Stimulated activated CD4-positive, alpha-beta T cell treated with anti-CD3 and anti-CD28 coated beads, Interleukin-1b, Interleukin-23, amount 100 ng/mL, for 24 hours (primary cell): ENCODE measurements at places on chromosomes 5 and 9.

DNA sequence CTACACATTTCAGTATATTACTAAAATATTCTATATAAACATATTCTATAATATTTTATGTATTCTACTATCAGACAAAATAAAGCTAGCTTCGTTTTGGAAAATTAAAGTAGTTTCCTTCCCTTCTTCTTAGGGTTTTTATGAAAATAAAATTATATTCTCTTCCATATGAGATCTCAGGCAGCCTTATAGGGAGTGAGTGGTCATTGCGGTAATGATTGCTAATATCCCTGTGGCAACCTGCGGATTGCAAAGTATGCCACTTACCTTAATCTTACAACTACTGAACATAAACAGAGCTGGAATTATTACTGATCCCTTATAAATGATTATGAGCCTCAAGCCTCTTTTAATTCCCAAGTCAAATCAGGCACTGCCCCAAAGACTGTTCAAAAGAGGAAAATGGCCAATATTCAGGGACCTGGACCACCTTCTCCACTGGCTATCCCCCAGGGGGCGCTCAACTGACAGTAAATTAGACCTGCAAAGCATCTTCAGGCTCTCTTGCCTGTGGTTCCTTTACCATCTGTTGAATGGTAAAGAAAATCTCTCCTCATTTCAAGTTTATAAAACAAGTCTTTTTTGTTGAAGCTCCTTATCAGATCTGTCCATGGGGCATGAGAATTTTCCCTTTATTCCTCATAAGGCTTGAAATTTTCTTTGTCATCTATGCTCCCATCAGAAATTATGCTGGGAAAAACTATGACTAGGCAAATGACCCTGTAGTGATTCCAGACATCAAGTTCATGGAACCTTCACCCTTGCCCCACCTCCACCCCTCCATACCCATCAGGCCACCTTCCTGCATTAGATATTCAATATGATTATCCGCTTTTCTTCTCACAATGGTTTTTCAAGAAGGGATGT is 163.9 kb downstream of the CEMIP2 start:
- peak; percentile 68 for DNase-seq

- no peak for DNase-seq
Observed at GRCh38 chr5:94870511-94871183, 252.2 kb downstream of the SLF1 start.

GRCh38 chr5:129904102-129904666 is at the start of gene CHSY3:
Gene CHSY3 (plus strand): TSS chr5:129904465.
- no peak for DNase-seq

GRCh38 chr5:82470185-82470994 is 192.2 kb upstream of the RPS23 start:
- no peak for DNase-seq

DNA sequence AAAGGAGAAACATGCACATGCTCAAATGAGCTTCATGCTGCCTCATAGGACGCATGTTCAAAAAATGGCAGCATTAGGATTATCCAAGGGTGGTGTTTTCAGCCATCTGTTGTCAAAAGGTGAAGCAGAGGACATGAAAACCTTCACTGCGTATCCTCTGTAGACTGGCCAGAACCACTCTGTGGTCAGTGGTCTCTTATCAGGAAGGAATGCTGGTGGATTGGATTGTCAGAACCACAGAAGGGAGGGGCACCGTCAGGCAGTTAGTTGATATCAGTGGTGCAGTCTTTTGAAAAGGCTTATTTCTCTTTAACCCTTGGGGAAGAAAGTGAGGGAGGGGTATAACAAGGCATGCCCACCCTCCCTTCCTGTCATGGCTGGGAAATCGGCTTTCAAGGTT is 100.1 kb downstream of the FBXL7 start:
- no peak for DNase-seq

GRCh38 chr9:111872886-111873285 is 23.7 kb upstream of the UGCG start:
- DNase-seq: no peak

DNA sequence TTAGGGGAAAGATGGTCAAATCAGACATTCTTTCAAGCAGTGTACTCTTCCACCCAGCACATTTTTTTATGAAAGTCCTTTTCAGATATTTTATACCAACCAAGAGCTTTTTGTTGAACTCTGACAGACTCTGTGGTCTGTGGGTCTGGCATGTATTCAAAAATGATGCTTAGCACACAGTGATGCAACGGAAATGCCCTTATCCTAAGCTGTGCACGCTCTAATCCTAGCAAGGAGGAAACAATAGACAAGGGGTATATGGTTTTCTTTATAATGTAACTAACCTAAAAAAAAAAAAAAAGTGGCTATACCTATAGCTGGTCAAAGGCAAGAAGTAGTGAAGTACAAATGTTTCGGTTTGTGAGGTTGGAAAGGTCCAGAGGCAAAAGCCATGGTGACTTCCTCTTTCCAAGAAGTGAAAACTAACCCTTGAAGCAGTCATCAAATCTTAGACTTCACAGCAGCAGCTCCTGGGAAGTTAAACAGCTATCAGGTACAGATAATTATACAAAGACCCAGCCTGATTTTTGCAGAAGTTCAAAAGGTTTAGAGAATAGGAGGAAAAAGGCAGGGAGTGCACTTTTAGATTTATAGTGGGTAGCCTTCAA is 82.5 kb downstream of the SEMA6A start:
- DNase-seq: no peak

GRCh38 chr5:143153332-143154119 is 250.0 kb downstream of the NR3C1 start:
- DNase-seq: no peak

DNA sequence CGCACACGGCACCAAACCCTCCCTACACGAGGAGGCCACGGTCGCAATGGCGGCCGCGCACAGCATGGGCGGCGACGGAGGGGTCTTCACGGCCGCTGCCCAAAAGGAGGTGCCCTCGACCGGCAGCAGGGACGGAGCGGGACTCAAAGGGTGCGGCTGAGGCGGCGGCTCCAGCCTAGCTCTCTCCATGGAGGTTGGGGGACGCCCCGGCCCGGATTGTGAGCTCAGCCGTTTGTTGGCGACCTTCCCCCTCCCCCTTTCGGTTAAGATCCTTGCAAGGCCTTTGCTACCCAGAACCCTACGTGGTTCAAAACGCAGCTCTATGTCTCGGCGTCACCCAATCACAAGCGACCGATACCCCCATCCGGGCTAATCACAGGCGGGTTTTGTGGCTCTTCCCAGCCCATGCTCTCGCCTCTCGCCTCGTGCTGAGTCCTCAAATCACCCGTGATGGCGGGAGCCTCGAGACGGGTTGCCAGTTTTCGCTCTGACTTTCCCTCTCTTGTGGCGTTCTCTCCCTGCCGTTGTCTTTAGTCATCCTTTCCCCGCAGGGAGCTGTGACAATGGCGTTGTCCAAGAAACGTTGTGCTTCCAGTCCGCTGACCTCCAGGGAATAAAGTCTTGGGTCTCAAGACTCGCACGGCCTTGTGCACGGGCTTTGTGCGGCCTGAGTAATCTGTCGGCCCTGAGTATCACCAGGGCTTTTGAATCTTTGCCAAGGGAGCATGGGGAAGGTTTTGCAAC is 19.5 kb downstream of the C5orf52 start:
- DNase-seq: no peak

DNA sequence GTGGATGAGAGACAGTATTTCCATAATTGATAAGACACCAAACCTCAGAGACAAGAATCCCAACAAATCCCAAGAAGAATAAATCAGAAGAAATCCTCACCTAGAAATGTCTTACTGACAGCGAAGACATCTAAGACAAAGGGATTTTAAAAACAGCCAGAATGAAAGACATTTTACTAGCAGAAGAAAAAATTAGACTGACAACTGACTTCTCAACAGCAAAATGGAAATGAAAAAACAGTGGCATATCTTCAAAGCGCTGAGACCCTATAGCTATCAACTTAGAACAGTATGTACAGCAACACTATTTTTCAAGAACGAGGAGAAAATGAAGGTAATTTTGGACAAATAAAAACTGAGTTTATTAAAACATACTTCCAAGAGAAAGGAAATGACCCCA is 16.3 kb downstream of the TTLL11 start:
- no peak for DNase-seq

- DNase-seq: no peak
Observed at GRCh38 chr5:116280149-116280803, 195.5 kb downstream of the COMMD10 start.

- no peak for DNase-seq
Observed at GRCh38 chr9:69261636-69262035, 63.4 kb upstream of the ENTREP1 start.

GRCh38 chr9:79021084-79021483 is 550.7 kb upstream of the TLE4 start:
- DNase-seq: no peak

DNA sequence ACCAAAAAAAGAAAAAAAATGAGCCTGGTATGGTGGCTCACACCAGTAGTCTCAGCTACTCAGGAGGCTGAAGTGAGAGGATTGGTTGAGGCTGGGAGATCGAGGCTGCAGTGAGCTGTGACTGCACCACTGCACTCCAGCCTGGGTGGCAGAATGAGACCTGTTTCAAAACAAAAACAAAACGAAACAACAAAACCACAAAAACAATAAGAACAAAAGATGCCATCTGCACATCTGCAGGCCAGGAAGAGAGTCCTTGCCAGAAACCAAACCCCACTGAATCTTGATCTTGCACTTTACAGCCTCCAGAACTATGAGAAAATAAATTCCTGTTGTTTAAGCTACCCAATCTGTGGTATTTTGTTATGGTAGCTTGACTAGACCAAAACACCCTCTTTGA is 207.7 kb downstream of the YTHDC2 start:
- DNase-seq: no peak

DNA sequence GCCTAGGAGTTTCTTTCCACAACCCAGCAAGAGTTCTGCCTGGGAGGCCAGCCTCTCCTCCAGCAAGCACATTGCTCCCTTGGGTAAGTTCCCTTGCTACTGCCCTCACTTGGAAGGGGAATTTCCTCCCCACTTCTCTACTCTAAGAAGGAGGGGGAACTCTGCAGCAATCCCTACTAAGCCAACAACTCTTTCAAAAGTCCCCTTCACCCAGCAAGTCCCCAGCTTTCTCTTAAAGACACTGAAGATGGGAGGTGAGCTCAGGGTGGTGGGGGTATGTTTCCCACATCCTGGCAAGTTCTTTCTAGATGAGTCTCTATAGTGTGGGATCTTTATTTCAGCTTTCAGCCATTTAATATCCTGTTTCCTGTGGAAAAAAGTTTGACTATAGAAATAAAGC is 49.0 kb downstream of the PDE8B start:
- DNase-seq: no peak

DNA sequence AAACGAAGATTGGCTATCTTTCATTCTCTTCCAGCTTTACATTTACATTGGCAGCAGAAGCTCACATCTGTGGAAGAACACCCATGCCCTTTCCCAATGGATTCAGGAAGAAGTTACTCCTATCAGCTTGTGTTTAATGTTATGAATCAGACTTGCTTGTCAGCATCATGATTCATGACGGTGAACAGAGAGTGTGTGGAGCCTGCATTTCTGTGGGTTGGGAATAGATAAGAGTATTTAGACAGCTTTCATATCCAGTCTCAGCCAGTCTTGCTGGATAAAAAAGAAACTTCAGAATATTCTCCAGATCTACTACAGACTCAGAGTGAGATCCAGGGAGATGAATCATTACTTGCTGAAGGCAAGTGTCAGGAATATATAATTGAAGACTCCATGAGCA is 812.9 kb upstream of the ZNF608 start:
- DNase-seq: no peak

GRCh38 chr9:95506428-95506677 is 10.4 kb downstream of the PTCH1 start:
- DNase-seq: no peak

DNA sequence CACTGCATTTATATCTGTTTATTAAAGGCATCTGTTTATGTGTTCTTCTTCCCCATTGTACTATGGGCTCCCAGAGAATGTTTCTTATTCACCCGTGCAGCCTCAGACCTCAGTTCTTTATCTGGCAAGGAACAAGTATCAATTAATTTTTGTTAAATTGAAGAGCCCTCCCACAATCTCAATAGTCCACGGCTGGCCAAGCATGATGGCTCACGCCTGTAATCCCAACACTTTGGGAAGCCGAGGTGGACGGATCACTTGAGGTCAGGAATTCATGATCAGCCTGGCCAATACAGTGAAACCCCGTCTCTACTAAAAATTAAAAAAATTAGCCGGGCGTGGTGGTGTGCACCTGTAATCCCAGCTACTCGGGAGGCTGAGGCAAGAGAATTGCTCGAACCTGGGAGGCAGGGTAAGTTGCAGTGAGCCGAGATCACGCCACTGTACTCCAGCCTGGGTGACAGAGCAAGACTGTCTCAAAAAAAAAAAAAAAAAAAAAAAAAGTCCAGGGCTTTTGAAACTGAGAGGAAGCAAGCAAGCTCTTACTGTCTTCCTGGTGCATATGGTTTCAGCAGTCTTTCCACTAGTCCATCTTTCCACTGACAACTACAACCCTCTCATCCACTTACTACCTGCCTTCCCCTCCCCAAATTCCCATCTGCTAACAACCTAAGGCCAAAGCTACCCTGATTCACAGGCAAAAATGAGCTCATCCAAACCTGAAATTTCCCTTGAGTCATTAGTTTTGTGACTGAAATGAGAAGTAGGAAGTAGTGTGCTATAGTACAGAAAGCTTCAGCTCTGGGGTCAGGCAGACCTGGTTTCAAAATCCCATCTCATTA is 2.3 kb upstream of the HK3 start:
- DNase-seq: no peak

DNA sequence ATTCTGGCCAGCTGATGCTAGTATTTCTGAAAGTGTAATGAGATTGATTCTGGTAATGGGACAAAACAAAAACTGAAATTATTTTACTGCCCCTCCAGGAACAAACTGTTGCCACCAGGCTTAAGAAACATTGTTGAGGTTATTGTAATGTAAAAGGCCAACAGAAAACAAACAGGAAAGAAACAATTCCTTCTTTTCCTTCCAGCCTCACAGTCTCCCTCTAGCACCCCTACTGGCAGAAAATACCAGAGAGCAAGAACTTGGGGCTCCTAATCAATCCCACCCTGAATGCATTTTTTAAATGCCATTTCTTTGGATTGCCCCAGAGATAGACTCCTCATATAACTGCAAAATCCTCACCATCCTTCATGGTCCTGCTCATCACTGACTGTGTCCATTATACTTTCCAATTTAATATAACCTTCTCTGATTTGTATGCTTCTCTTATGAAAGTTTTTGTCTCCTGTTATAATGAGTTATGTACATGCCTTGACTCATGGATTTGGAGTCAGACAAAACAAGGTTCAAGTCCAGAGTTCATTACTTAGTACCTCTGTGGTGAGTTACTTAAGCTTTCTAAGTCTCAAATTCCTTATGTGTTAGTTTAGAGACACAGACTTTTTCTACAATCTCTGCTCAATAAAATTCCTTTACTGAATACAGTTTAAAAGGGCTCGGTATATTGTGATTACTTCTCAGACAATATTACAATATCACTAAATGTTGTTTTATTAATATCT is 157.9 kb upstream of the FBN2 start:
- no peak for DNase-seq

DNA sequence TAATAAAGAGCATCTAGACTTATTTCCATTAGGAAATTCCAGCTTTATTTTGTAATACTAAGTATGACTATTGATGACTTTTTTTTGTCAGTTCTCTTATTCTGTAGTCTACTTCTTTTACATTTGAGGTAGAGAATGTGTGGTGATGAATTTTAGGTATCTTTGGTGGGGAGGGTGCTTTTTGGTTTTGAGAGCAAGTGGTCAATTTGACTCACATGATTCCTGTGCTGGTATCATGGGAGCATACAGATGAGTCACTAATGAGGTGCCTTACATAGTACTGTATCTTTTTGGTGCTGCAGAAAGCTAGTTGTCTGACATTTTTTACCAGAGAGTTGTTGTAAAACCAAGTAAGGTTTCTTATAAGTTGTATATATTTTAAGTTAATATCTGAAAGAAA is 35.3 kb downstream of the ERBIN start:
- no peak for DNase-seq
